ENCODE measurements at places on chromosomes 1 and 21.

- no peak for DNase-seq
Measured at GRCh38 chr1:161131523-161132409, 701 bp downstream of the DEDD start.

DNA sequence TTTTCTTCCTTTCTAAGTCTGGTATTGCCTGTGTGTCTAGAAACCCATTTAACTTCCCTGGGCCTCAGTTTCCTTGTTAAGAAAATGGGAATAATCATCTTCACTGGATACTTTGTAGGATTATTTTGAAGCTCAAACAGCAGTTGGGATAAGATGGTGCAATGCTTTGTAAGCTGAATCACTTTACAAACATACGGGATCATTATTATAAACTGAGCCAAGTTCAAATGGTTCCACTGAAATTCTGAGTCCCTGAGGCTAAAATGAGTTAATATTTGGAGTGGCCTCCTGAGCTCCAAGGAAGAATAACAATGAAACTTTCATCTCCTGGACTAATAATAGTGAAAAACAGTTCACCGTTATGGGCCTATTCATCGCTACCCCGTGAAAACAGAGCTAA is 388.0 kb downstream of the PLPP3 start:
- DNase-seq = no peak

- DNase-seq = no peak
Measured at GRCh38 chr1:205936846-205937586, 6.2 kb downstream of the SLC26A9 start.

DNA sequence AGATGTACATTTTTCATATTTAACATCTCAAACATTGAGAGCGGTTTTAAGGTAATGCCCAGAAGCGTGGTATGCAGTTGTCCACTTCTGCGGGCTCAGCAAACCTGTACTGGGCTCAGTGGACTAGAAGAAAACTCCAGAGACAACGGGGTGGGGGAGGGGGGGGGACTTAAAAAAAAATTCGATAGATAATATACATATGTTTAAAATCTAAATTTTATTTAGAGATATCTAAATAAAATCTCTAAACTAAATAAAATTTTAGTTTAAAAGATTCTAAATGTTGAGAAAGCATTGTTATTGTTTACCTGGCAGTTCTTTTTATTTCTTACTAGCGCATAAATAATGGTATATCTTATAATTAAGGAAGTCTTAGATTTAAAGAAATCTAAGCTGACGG is 1.1 kb upstream of the IL12RB2 start:
- DNase-seq = no peak

DNA sequence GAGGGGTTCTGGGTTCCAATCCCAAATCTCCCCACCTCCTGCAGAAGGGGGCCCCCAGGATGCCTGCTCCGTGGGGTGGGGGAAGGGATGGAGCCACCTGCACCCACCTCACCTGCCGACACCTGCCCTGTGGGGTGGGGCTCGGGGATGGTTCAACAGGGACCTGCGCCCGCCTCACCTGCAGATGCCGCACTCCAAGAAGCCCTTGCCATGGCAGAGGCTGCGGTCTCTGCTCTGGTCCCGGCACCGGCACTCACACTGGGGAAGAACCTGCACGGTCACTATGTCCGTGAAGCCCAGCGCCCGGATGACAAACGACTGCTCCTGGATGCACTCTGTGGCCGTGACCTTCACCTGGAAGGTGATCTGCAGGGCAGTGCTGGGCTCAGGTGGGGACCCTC is 18.1 kb upstream of the PTTG1IP start:
- no peak for DNase-seq

DNA sequence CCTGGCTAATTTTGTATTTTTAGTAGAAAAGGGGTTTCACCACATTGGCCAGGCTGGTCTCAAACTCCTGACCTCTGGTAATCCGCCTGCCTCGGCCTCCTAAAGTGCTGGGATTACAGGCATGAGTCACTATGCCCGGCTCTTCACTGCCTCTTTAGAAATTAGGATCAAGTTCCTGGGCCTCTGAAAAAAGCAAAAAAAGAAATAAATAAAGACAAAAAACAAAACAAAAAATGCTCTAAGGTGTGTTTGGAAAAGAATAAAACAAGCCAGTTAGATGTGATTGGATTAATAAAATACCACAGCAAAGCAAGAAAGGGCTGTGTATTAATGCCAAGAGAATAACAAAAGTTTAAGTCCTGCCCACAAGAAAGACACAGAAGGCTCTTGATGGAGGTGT is 4.2 kb upstream of the ABCB10 start:
- no peak for DNase-seq

- no peak for DNase-seq
Measured at GRCh38 chr21:25956993-25957714, 213.4 kb downstream of the APP start.

- no peak for DNase-seq
Measured at GRCh38 chr1:228753786-228754360, 18.6 kb downstream of the RHOU start.

- no peak for DNase-seq
Measured at GRCh38 chr1:7471836-7472235, 299.3 kb upstream of the VAMP3 start.

- no peak for DNase-seq
Measured at GRCh38 chr1:10772711-10773110, 23.7 kb downstream of the CASZ1 start.

- DNase-seq = peak; percentile 81
Measured at GRCh38 chr1:39933956-39934941, 20.7 kb upstream of the MFSD2A start.

DNA sequence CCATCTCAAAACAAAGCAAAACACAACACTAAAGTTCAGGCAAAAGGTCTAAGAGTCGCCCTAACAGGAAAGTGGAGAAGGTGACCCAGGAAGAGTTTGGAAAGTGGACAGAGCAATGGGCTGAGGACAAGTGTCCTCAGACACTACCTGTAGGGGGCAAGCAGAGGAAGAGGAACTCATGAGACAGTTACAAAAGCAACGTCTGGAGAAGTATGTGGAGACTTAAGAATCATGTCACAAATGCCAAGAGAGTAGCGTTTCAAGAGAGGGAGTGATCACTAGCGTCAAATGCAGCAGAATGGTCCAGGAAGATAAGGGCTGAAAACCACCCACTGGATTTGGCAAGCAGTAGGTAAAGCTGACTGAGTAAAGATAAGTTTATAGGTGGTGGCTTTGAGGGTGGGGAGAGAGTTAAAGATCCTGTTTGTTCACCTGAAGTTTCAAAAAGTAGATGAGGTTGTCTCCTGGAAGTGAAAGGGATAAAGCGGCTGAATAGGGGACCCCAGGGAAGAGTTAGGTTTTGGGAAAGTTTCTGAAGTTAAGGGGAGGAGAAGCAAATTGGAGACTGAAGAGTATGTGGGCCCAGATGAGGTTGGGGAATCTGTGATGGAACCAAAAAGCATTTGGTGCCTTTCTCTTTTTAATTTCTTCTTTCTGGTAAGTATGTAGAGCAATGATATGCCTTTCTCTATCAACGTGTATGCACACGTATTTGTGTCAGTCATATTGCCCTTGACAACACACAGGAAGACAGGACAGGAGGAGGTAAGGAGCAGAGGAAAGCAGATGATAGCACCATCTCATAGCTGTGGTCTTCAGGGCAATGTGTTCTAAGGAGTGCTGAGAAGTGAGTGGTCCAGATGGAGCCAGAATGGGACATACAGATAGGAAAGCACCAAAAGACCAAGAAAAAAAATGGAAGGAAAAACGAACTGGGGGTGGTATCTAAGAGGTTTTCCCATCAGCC is 3.1 kb downstream of the BSDC1 start:
- DNase-seq = no peak

DNA sequence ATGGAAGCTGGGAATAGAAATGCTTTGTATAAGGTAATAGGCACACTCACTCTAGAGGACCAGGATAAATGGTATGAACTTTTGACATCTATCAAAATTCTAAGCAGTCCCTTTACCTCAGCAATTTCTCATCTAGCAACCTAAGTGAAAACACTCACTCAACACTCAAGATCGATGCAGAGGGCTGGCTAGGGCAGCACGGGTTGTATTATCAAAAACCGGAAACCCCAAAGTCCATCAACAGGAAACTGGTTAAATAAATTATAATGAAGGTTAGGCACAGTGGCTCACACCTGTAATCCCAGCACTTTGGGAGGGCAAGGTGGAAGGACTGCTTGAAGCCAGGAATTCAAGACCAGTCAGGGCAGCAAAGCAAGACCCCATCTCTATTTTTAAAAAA is 9.4 kb downstream of the USP48 start:
- no peak for DNase-seq

- DNase-seq = no peak
Measured at GRCh38 chr1:22900451-22900850, 72.2 kb downstream of the LACTBL1 start.

- no peak for DNase-seq
Measured at GRCh38 chr1:165836664-165837482, 9.5 kb downstream of the UCK2 start.

GRCh38 chr1:35885961-35886558 is 3.1 kb downstream of the AGO1 start:
- DNase-seq = no peak

GRCh38 chr1:56223968-56224367 is 355.4 kb downstream of the PLPP3 start:
- no peak for DNase-seq

GRCh38 chr1:62070384-62071011 is 124.2 kb upstream of the L1TD1 start:
- no peak for DNase-seq

- DNase-seq = no peak
Measured at GRCh38 chr1:114003431-114003830, 24.2 kb downstream of the OLFML3 start.

DNA sequence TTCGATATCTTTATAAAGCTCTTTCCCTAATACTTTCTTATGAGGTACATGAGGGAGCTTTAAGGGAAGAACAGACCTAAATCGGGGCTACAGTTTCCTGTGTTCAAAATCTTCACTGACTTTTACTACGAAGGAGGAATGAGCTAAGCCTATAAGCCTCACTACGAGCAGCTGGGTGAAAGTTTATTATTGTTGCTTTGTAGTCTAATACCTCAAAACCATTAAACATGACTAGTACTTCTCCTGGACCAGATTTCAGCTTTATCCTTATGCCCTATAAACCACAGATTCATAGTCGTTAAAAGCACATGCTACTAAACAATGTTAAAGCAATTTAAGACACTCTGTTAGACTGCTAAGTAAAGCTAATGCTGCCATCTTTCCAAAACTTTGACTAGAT is 30.2 kb downstream of the NDC1 start:
- DNase-seq = no peak

DNA sequence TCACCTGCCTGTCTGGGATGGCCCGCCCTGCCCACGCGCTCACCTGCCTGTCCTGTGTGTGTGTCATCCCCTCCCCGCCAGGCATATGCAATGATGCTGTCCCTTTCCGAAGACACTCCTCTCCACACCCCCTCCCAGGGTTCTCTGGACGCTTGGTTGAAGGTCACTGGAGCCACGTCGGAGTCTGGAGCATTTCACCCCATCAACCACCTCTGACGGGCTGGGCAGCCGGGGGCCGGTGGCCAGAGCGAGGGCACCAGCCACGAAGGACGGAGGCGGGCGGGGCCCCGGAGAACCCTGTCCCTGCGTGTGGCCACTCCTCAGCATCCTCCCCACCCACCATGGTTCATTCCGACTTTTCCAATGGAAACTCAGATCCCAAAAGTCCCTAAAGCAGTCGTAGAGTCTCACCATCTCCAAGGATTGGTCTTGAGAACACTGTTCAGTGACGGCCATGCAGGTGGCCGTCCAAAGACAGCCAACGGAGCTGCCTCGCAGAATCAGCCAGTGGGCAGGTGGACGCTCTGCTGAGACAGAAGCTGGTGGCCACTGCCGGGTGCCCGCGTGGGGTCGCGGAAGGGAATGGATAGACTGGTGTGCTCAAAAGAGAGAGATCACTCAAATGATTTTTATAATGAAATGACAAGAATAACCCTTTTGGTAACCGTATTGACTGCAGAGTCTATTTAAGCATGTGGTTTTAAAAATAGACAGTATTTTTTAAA is 20.7 kb upstream of the ARHGEF16 start:
- DNase-seq = no peak

DNA sequence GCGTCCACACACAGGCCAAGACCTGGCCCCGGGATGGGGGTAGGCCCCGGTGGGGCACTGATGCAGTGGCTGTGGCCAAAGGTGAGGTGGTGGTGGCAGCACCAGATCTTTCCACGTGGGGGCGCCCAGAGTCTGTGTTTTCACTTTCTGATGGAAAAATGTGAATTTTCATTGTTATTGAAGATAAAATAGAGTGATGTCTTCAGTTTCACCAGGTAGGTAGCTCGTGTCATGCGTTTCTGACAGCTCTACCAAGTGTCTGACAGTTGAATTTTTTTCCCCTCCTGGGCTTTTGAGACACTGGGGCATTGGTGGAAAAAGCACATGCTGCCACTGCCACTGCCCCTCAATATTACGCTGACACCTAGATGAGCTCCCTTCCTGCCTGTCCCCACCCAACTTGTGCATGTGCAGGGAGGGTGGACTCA is 40.0 kb upstream of the MAGOH start:
- no peak for DNase-seq

DNA sequence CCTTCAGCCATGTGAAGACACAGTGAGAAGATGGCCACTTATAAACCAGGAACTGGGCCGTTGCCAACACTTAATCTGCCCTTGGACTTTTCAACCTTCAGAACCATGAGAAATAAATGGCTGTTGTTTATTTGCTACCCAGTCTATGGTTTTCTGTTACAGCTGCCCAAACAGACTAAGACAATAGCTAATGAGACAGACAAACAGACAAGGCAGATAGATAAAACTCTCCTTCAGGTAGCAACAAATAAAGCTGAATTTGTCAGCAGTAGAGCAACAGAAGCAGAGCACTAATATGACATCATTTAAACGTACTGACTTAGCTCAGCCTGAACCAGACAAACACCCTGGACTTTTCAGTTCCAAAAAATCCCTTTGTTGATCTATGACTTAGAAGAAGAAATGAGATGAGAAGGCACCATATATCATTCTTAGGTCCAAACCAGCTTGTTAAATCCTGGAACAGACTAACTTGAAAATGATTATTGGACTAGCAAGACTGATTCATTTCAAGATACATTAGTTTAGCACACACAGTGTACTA is 27.0 kb downstream of the ZZZ3 start:
- DNase-seq = no peak

DNA sequence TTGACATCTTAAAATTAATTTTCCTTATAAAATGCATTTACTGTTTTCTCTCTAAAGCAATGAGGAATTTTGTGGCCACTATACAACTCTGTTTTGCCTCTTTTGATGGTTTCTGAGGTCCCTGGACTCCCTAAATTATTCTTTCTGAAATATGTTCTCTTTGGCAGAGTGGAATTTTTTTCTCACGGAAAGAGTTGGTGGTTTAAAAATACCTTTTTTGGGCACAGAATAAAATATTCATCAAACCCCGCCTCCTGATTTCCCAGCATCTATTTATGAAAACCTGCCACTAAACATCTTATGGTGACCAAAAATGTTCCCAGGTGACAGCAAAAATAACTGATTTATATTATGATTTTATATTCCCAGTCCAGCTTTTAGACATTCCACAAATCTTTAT is 165.3 kb upstream of the SYT6 start:
- no peak for DNase-seq

DNA sequence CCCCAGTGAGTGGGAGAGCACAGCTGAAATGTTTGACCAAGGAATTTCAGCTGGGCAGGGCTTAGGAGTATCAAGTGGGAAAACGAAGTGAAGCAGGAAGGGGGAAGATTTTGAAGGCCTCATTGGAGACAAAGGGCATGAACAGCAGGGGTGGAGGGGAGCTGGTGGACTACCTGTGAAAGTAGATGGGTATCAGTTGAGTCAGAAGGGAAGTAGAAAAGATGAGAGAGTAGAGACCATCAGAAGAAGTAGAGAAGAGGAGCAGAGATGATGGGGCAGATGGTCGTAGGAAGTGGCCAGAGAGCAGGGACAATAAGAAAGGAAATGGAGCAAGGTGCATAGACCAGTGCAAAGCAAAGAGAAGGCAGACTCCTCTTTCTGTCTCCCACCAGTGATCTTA is 189.0 kb upstream of the RUNX1 start:
- no peak for DNase-seq
